ENCODE measurements at places on chromosomes 2 and 18.
A peak's percentile ranks its signal among the peaks of the same experiment; 100 is the strongest.

DNA sequence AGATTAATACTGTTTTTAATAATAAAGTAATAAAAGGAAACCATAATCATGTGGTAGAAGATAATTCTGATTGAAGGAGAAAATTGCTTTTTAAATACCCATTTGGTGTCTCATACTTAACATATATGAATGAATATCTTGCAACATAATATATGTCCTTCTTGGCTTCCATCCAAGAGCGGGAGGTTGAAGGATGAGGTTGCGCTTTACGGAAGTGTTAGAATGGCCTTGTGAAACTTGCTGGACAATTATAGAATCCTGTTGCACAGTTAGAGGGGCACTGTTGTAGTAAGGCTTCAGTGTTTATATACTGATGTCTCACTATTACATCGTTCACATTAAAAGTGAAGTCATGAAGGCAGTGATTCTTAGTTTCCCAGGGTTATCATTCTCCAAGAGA is 9.4 kb downstream of the INSIG2 start:
- DNase-seq: no peak

- DNase-seq: no peak
Observed at GRCh38 chr2:207778298-207778882, 8.7 kb upstream of the FZD5 start.

DNA sequence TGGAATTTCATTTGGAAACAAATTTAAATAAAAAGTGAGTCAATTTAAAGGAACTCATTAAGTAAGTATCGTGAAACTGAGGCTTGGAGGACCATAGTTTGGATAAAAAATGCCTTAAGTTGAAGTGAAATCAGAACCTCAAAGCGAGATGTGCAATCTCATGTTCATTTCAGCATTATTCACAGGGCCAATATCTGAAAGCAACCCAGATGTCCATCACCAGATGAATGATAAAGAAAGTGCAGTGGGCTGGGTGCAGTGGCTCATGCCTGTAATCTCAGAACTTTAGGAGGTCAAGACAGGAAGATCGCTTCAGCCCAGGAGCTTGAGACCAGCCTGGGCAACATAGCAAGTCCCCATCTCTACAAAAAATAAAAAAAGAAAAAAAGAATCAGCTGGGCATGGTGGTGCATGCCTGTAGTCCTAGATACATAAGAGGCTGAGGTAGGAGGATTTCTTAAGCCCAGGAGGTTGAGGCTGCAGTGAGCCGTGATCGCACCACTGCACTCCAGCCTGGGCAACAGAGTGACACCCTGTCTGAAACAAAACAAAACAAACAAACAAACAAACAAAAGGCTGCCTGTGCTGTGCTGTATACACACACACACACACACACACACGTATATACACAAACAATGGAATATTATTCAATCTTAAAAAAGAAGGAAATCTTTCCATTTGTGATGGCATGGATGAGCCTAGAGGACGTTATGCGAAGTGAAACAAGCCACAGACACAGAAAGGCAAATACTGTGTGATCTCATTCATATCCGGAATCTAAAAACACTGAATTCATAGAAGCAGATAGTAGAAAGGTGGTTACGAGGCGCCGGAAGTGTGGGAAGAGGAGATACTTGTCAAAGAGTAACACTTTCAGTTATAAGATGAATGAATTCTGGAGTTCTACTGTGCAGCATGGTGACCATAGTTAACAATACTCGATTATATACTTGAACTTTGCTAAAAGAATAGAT is 14.5 kb downstream of the SH3RF3 start:
- DNase-seq: peak; percentile 72

DNA sequence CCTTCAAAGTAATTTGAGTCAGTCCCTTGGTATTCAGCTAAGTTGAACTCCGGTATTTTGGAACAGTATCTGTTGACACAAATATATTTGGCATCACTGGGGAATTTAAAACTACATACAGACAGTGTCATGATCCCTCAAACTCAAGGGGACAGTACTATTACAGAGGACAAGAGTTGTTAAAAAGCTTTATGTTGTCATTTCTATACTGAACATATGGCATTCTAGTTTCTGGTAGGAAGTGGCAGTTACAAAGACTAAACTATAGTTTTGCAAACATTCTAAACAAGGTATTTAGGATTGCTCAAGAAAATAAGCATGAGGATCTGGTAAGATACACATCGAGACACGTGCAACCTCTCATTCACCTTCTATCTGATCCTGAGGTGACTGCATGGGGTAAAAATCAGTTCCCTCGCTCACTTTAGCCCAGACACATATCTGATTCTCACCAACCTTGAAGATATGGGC is 16.6 kb upstream of the CCNYL1 start:
- DNase-seq: no peak

GRCh38 chr2:54595161-54595803 is 128.2 kb upstream of the EML6 start:
- no peak for DNase-seq

DNA sequence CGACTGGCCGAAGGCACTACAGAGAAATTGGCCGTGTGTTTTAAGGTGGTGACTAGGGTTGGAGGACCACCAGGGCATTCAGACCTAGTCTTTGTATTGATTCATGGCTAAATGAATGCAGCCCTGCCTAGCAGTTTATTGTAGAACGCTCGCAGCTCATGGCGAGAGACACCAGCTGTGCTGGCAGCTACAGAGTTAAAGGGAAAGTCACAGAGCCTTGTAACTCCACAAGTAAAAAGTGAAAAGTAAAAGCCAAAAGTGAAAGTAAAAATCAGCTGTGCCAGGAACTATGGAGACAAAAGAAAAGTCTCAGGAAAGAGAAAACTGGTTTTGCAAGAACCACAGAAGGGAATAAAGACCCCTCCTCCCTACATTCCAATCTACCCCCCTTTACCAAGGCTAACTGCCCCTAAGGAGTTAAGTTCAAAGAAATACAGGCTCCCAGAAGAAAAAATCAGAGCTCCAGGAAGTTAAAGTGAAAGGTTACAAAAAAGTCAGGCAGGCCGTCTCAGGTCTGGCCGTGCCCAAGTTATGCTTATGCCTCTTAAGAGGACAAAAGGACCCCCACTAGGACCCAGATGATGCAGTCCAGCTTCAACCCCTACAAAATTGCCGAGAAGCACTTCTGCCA is 46.4 kb upstream of the SELENOI start:
- DNase-seq: no peak

- DNase-seq: peak; percentile 61
Observed at GRCh38 chr2:172970660-172971059, 105.0 kb upstream of the MAP3K20 start.

- DNase-seq: peak; percentile 46
Observed at GRCh38 chr18:77000527-77000926, 132.1 kb downstream of the MBP start.

GRCh38 chr2:161078211-161078539 is 82.1 kb upstream of the TANK start:
- DNase-seq: no peak

GRCh38 chr18:68784071-68784470 is 13.8 kb upstream of the CCDC102B start:
- no peak for DNase-seq

- no peak for DNase-seq
Observed at GRCh38 chr2:20539133-20539719, 92.4 kb downstream of the RHOB start.

DNA sequence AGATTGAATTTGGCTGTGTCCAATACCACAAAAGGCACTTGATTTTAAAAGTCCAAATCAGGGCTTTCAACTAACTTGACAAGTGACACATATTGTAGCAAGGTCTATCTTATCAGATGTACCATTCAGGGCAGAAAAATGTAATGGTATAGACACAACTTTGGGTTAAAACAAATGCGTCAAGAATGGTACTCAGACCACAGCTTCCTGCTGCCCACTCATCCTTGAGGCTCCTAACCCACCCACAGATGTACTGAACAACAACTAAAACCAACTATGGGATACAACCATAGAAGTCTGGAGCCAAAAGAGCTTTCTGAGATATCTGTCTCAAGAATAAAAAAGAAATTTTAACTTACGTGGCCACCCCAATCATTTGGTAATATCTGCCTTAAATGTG is 105.2 kb downstream of the RBM43 start:
- no peak for DNase-seq

DNA sequence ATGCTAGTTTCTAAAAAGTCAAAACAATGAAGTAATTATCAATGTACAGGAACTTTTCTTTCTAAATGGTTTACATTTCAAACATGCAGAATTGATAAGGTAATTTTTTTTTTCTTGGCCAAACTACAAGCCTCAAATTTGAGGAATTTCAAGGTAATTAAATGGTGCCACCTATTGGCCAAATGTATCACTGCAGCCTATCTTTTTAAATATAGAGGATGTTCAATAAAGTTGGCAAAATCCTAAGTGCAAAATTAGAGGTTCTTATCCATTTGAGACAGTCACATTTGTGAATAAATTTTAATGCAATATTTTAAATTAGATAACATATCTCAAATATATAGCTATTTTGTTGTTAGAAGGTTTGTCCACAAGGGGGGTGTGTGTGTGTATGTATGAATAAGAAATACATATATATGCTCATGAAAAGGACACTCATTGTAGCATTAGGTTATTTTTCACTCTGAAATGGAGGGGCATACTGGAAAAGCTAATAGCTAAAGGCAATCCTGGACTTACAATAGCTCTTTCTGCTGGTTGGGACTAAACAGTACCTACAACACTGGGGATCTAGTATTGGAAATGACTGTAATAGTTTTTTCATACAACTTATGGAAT is 26.2 kb downstream of the MMADHC start:
- no peak for DNase-seq

DNA sequence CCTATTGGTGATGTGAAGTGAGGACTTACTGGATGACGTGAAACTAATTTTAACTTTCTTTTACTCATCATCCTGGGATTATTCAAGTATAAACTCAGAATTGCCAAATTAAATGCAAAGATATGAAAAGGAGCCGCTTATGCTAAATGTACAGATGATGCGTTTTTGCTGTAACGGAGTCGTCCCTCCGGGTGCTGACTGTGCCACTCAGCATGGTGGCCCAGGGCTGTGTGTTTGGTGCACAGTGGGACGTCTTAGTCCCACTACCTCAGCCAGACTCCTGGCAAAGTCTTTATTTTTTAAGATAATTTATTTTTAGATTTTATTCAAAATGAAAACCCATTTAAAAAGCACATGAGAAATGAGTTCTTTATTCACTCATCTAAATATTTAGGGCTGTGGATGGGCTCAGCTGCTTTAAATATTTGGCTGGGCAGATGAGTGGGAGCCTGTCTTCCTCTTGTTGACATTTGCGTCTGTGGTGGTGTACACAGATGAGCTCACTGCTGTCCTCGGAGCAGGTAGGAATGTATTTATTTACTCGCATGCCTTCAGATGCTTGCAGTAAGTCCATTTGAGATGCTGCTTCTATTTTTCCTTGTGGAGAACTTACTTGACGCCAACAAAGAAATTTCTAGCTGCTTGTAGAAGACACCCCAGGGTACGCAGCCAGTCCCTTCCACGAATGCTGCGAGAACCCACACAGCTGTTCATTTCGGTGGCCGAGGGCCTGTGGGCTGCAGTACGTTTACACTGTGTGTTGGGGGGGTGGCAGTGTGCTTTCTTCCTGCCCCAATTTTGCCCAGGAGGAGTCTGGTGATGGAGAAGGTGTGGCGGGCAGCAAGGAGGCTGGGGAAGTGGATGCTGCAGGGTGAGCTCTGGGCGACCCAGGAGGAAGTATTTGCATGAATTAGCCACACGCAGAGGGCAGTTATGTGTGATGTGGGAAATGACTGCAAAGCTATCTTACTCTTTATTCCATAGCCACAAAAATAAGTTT is 105.0 kb downstream of the AGAP1 start:
- no peak for DNase-seq

DNA sequence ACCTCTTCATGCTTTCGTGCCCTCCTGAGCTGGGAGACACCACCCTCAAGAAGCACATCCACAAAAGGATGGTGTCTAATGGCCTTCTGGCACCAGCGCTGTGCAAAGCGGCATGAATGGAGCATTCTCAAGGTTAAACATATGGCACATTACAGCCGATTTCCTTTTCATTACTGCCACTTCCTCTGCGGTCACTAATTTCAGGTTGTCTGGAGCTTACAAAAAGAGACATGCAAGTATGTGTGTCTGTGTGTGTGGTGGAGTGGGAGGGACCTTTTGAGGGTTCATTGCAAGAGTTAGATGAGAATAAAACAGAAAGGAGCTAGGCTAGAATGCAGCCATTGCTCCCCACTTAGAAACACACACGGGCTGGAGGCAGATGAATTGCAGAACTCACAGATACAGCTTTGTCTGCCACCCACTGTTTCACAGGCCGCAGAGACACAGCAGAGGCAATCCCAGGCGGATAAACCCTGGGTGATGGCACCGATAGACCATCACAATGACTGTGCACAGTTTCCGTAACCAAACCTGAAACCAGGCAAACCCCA is 76.0 kb downstream of the TGIF1 start:
- no peak for DNase-seq

- no peak for DNase-seq
Observed at GRCh38 chr18:13661779-13662256, 64.5 kb downstream of the FAM210A start.

- DNase-seq: no peak
Observed at GRCh38 chr2:218981390-218981880, 3.5 kb downstream of the FEV start.

DNA sequence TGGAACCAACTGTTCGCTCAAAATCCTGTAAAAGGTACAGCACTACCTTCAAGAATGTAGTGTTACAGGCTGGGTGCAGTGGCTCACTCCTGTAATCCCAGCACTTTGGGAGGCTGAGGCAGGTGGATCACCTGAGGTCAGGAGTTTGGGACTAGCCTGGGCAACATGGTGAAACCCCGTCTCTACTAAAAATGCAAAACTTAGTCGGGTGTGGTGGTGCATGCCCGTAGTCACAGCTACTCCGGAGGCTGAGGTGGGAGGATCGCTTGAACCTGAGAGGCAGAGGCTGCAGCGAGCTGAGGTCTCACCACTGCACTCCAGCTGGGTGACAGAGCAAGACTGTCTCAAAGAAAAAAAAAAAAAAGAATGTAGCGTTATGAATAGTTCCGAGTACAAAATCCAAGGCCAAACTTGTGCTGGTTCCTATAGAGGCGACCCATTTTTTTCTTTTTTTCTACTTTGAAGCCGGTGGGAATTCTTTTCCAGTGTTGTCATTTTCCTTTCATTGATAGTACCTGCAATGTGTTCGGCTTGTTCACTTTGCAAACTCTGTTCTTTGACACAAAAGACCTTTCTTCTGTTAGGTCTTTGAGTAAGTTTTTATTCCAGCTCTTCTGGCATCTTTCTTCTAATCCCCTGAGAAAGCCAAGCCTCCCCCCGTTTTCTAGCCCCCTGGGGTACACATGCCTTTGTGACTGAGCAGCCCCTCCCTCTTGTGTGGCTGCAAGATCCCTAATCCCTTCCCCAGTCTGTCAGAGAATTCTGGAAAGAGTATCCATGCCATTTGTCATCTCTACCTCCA is 25.1 kb downstream of the INPP5D start:
- no peak for DNase-seq

GRCh38 chr2:39160982-39161381 is 40.1 kb upstream of the SOS1 start:
- no peak for DNase-seq

DNA sequence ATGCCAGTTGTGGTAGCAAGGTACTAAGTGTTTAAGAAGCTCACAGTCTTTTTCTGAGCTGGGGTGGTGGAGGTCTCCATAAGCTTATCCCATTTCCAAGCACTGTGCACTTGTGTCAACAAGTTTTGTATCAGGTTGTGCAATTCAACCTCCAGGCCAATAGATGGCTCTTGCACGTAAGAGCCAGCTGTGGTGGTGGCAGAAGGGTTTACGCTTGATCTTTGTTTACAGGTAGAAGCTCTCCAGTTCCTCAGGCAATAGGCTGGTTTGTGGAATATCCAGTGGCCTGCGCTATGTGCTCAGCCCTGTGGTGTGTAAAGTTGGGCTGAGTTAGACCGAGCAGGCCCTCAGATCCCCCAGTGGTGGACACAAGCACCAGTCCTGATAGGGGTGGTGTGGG is 89.7 kb upstream of the CNTNAP5 start:
- no peak for DNase-seq

Data from activated naive CD4-positive, alpha-beta T cell treated with anti-CD3 and anti-CD28 coated beads, Interleukin-2, amount 50 U/mL, for 16 hours (primary cell).